ENCODE measurements at places on chromosomes 5 and 9.

DNA sequence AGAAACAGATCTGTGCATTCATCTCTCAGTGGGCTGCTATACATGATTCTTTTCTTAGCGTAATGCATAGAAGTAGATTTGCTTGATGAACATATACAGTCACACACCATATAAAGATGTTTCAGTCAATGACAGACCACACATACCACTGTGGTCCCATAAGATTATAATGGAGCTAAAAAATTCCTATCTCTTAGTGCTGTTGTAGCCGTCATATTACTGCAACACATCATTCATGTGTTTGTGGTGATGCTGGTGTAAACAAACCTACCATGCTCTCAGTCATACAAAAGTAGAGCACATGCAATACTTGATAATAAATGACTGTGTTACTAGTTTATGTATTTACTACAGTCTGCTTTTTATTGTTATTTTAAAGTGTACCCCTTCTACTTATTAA lies 214.3 kb downstream of the ARHGAP26 start:
- no peak overlapping the region for H3K4me3 ChIP-seq
- no peaks in the 10 kb centered on the region for H3K27me3 ChIP-seq

DNA sequence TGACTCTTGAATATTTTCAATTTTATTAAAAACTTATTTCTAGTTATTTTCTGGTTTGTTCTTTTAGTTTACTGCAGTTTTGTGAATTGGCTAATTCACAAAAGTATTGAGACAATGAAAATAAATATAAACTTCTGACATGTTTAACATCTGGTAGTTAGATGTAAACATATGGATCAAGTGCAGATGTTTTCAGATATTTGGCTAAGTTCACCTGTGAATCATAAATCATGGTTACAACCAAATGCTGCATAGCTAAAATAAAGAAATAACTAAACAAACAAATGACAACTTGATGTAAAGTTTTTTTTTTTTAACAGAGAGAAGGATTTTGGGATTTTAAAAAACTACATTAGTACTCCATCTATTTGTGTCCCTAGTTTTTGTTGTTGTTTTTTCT lies 484.6 kb downstream of the SLCO4C1 start:
- H3K4me1 ChIP-seq = no peaks in the 10 kb centered on the region
- H3K4me3 ChIP-seq = no peak overlapping the region
- no peak for DNase-seq
- H3K27ac ChIP-seq = no peak overlapping the region
- peaks cover 5% of the 10 kb centered on the region for H3K27me3 ChIP-seq

- no peak overlapping the region for H3K4me3 ChIP-seq
- no peak for DNase-seq
- H3K27ac ChIP-seq = no peak overlapping the region
- peaks cover 16% of the 10 kb centered on the region for H3K36me3 ChIP-seq
- H3K4me1 ChIP-seq = peaks cover 46% of the 10 kb centered on the region
Observed at GRCh38 chr5:9170026-9170425, 375.8 kb downstream of the SEMA5A start.

GRCh38 chr5:136027311-136027710 lies 1.5 kb upstream of the TGFBI start:
- H3K36me3 ChIP-seq = peaks cover 1% of the 10 kb centered on the region
- no peak overlapping the region for H3K4me3 ChIP-seq
- DNase-seq = no peak
- H3K4me1 ChIP-seq = peaks cover 92% of the 10 kb centered on the region
- no peaks in the 10 kb centered on the region for H3K27me3 ChIP-seq

DNA sequence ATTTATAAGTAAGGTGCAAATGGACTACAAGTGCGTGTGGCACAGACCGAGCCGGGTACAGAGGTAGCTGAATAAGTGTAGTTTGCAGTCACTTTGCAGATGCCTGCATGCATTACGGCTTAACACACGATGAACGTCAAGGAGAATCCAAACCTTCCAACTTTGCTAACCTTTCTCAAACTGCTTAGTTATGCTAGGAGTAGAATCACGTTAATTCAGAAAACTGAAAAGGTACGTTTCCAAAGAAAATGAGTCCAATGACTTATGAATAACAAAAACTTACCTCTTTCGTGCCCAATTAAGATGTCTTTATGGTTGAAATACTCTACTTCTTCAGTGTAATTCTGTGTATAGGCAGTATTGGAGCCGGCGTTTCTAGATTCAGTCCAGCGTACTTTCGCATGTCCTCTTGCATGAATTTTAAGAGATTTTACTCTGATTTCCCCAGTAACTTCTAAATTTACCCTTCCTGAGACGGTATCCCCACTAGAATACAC lies 539 bp downstream of the ARRDC3 start:
- peaks cover 3% of the 10 kb centered on the region for H3K36me3 ChIP-seq
- peaks cover 31% of the 10 kb centered on the region for H3K4me1 ChIP-seq
- H3K4me3 ChIP-seq = peak overlapping the region; percentile 85
- no peak for DNase-seq

- no peaks in the 10 kb centered on the region for H3K27me3 ChIP-seq
- H3K27ac ChIP-seq = no peak overlapping the region
- DNase-seq = no peak
- no peaks in the 10 kb centered on the region for H3K36me3 ChIP-seq
- no peaks in the 10 kb centered on the region for H3K4me1 ChIP-seq
Observed at GRCh38 chr9:116137010-116137409, 16.6 kb upstream of the PAPPA start.

GRCh38 chr9:135695642-135696041 lies 3.6 kb downstream of the SOHLH1 start:
- H3K36me3 ChIP-seq = no peaks in the 10 kb centered on the region
- H3K4me3 ChIP-seq = no peak overlapping the region
- H3K4me1 ChIP-seq = no peaks in the 10 kb centered on the region
- H3K27ac ChIP-seq = no peak overlapping the region
- peaks cover 28% of the 10 kb centered on the region for H3K27me3 ChIP-seq

GRCh38 chr5:8923526-8923925 lies 622.3 kb downstream of the SEMA5A start:
- H3K36me3 ChIP-seq = peaks cover 4% of the 10 kb centered on the region
- H3K4me3 ChIP-seq = no peak overlapping the region
- H3K27me3 ChIP-seq = no peaks in the 10 kb centered on the region
- H3K4me1 ChIP-seq = no peaks in the 10 kb centered on the region

DNA sequence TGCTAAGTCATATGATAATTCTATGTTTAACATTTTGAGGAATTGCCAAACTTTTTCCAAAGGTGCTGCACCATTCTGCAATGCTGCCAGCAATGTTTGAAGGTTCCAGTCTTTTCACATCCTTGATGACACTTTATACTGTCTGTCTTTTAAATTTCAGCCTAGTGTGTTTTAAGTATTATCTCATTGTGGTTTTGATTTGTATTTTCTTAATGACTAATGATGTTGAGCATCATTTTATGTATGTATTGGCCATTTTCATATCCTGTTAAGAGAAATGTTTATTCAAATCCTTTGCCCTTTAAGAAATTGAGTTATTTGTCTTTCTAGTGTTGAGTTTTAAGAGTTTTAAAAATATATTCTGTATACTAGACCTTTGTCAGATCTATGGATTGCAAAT lies 5.0 kb upstream of the TEX48 start:
- no peak for DNase-seq
- H3K27ac ChIP-seq = no peak overlapping the region
- H3K4me1 ChIP-seq = peaks cover 25% of the 10 kb centered on the region
- H3K27me3 ChIP-seq = no peaks in the 10 kb centered on the region

GRCh38 chr5:56769875-56770604 lies 45.3 kb upstream of the MAP3K1 start:
- no peaks in the 10 kb centered on the region for H3K4me1 ChIP-seq
- H3K4me3 ChIP-seq = no peak overlapping the region
- no peaks in the 10 kb centered on the region for H3K36me3 ChIP-seq
- H3K27me3 ChIP-seq = no peaks in the 10 kb centered on the region
- no peak for DNase-seq

DNA sequence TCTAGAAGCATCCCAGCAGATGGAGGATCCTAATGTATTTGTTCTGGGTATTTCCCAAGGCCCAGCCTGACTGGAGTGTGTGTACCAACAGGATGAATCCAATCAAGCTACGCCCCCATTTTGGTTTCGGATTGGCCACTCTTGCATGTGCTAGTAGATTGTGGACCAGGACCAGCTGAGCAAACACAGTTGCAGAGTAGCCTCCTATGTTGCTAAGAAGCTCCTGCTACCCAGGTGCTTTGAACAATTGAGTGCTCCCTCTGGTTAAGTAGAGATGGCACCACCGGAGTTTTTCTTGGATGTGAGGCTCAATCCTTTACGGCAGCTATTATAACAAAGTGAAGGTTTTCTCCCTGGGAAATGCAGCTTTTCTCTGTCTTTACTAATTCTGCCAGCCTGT lies 204.5 kb downstream of the NTRK2 start:
- H3K4me1 ChIP-seq = peaks cover 13% of the 10 kb centered on the region
- no peaks in the 10 kb centered on the region for H3K27me3 ChIP-seq
- no peaks in the 10 kb centered on the region for H3K36me3 ChIP-seq
- H3K4me3 ChIP-seq = no peak overlapping the region

GRCh38 chr5:132086277-132086794 lies 12.7 kb downstream of the CSF2 start:
- DNase-seq = peak; percentile 68
- no peaks in the 10 kb centered on the region for H3K36me3 ChIP-seq
- H3K4me1 ChIP-seq = peaks cover 39% of the 10 kb centered on the region
- H3K4me3 ChIP-seq = no peak overlapping the region
- no peaks in the 10 kb centered on the region for H3K27me3 ChIP-seq
- peak overlapping the region; percentile 83 for H3K27ac ChIP-seq

DNA sequence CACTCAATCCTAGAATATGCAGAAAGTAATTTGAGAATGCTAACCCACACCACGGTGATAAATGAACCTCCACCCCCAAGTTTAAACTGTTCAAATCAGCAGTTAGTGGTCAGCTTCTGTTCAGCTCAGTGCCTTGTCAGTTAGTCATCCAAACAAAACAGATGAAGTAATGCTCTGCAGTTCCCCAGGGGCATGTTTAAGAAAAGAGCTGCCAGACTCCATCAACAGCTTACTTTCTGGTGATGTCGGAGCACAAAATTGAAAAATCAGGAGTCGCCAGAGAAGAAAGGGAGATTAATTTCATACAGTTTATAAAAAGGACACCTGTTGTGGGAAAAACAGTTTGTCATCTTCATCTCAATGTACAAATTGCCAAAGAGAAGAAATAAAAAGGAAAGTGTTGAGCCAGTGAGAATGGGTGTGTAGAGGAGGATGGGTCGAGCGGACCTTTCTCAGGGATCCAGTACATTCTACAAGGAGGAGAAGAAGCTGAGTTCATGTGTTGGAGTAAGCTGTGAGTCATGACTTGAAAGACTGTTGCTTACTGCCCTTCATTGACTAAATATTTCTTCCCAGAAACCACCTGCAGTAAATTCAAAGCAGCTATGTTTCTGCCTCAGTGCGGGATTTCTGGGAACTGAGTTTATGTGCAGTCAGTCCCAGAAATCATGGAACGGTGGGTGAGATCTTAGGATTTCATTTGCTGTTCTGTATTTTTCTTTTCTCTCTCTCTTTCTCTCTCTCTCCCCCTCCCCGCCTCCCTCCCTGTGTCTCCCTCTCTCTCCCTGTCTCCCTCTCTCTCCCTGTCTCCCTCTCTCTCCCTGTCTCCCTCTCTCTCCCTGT lies 13.7 kb downstream of the TRIO start:
- no peaks in the 10 kb centered on the region for H3K36me3 ChIP-seq
- no peak for DNase-seq
- H3K4me1 ChIP-seq = peaks cover 31% of the 10 kb centered on the region
- H3K4me3 ChIP-seq = no peak overlapping the region
- no peaks in the 10 kb centered on the region for H3K27me3 ChIP-seq

DNA sequence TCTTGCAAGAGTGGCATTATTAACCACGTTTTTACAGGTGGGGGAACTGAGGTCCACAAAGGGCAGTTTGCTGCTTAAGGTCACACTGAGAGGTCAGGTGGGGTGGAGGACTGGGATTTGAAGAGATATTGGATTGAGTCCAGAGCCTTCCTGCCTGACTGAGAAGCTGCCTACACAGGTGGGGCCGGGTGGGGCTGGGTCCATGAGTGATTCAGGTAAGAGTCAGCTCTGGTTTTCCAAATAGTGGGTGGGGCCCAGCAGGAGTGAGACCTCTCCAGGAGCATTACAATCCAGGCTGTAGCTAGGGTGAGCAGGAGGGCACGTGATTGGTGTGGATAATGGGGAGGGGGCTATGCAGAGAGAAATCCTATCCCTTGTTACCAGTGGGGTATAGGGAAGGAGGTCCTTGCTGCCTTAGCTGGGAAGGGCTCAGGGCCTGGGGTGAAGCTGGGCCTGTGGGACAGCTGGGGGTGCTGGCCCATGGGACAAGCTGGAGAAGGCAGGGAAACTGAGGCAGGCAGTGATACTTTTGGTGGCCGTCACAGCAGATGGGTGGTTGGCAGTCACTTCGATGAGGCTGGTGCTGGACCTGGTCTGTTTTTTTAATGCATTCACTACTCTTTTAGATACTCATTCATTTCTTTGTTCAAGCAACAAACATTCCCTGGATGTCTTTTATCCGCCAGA lies 2.9 kb upstream of the PTGS1 start:
- H3K4me1 ChIP-seq = peaks cover 4% of the 10 kb centered on the region
- peak; percentile 56 for DNase-seq
- H3K27me3 ChIP-seq = peaks cover 6% of the 10 kb centered on the region
- no peak overlapping the region for H3K4me3 ChIP-seq
- peaks cover 4% of the 10 kb centered on the region for H3K36me3 ChIP-seq

- no peaks in the 10 kb centered on the region for H3K27me3 ChIP-seq
- DNase-seq = no peak
- H3K36me3 ChIP-seq = no peaks in the 10 kb centered on the region
- H3K27ac ChIP-seq = no peak overlapping the region
- H3K4me3 ChIP-seq = no peak overlapping the region
Observed at GRCh38 chr9:71678999-71679398, 89.3 kb downstream of the CEMIP2 start.

- H3K27ac ChIP-seq = no peak overlapping the region
- H3K36me3 ChIP-seq = no peaks in the 10 kb centered on the region
- no peaks in the 10 kb centered on the region for H3K4me1 ChIP-seq
Observed at GRCh38 chr5:12284604-12285003, 380.4 kb upstream of the CTNND2 start.

DNA sequence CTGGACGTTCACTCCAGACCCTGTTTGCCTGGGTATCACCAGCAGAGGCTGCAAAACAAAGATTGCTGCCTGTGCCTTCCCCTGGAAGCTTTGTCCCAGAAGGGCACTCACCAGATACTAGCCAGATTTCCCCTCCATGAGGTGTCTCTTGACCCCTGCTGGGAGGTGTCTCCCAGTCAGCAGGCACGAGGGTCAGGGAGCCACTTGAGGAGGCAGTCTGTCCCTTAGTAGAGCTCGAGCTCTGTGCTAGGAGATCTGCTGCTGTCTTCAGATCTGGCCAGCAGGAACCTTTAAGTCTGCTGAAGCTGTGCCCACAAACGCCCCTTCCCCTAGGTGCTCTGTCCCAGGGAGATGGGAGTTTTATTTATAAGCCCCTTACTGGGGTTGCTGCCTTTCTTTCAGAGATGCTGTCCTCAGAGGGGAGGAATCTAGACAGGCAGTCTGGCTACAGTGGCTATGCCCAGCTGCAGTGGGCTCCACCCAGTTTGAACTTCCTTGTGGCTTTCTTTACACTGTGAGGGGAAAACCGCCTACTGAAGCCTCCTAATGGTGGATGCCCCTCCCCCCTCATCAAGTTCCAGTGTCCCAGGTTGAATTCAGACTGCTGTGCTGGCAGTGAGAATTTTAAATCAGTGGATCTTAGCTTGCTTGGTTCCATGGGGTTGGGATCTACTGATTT lies 253.9 kb downstream of the SPATA31D1 start:
- no peak overlapping the region for H3K4me3 ChIP-seq
- H3K4me1 ChIP-seq = no peaks in the 10 kb centered on the region
- no peak for DNase-seq
- H3K27me3 ChIP-seq = no peaks in the 10 kb centered on the region
- H3K36me3 ChIP-seq = peaks cover 19% of the 10 kb centered on the region
- H3K27ac ChIP-seq = no peak overlapping the region
